ENCODE measurements at places on chromosomes 3 and 15.
A peak's percentile ranks its signal among the peaks of the same experiment; 100 is the strongest.

GRCh38 chr3:168327856-168328255, 232.1 kb upstream of the GOLIM4 start:
- no peak for DNase-seq

- no peak for DNase-seq
Measured at GRCh38 chr15:69893863-69894262, 203.9 kb downstream of the TLE3 start.

- DNase-seq = no peak
Measured at GRCh38 chr3:154829929-154830328, 250.2 kb upstream of the MME start.

DNA sequence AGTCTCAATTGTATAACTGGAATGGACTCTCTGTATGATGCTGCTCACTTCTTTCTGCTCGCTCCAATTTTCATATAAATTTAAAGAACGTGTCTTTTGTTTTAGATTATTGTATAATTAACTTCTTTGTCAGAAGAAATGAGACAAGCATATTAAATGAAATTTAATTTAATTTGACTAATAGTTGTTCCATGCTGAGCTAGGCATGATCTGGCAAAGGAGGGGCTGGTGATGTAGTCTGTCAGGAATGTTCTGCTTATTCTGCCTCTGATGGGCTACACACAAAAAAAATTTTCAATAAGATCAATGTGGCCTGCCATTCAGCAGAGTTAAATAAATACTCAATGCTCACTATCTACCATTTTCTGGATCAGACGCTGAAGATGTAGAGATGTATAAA, 208.4 kb upstream of the CD96 start:
- no peak for DNase-seq

DNA sequence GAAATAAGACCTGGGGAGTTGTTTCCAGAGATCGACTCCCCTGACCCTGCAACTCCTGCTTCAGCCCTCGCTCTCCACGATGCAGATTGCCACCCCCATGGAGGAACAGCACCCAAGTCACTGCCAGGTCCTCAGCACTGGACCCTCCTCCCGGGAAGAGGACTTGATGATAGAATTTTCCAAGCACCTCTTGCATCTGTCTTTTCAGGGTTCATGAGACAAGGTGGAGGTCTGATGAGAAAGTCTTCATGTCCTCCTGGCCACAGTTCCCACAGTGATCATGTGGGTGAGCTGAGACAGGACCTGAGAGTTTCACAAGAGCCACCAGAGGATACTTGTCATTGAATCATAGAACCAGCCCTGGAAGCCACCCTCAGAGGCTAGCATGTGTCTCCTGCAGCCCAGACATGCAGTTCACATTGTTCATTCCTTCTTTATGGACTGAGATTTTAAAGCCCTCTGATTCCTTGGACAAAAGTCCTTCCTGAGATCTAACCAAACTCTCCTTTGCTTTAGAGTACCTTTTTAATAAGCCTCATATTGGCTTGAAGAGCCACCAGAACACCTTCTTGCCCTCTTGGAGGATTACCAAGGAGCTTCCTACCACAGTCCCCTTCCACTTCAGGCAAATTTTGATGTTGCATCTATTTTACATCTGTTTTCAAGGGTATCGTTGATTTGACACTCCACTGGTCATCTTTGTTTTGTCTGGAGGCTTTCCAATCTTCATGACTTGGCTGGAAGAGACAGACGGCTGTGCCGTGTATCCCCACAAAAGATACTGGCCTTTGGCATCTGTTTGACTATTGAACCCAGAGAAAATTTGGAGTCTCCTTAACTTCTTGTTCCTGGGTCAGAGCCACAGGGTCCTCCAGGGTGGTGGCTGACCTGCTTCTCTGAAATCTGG, 224.8 kb upstream of the BHLHE40 start:
- peak; percentile 41 for DNase-seq

- no peak for DNase-seq
Measured at GRCh38 chr3:122000936-122001605, 21.0 kb downstream of the ILDR1 start.

DNA sequence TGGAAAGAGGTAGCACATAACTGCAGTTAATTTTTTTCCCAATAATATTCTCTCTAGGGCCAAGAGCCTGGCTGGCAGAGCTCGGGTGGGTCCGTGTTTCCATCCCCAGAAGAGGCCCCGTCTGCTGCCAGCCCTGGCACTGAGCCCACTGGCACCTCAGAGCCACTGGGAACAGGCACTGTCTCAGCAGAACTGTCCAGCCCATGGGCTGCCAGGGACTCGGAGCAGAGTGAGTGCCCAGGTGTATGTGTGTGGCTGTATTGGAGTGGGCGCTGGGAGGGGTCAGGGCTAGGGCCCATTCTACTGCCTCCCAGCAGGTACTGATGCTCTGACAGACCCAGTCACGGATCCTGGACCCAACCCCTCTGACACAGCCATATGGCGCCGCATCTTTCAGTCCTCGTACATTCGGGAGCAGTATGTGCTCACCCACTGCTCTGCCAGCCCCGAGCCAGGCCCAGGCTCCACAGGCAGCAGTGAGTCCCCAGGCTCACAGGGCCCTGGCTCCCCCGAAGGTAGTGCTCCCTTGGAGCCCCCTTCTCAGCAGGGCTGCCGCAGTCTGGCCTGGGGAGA, 8.9 kb downstream of the VWA5B2 start:
- DNase-seq = no peak

DNA sequence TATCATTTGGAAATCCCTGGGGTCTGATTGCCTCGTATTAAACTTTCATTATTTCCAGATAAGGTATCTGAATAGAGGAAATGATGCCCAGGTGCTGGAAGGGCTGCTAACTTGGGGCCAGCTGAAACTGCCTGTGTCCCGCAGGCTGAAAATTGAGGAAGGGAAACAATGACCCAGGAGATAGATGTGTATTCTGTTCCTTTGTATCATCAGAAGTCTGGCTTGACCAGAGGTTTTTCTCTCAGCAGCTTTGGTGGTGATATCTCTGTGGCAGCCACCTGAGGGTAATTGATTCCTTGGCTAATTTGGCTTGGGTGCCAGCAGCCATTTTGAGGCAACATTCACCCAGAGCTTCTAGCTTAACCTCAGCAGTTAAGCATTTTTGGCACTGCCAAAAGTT, 90.0 kb upstream of the STT3B start:
- DNase-seq = no peak

DNA sequence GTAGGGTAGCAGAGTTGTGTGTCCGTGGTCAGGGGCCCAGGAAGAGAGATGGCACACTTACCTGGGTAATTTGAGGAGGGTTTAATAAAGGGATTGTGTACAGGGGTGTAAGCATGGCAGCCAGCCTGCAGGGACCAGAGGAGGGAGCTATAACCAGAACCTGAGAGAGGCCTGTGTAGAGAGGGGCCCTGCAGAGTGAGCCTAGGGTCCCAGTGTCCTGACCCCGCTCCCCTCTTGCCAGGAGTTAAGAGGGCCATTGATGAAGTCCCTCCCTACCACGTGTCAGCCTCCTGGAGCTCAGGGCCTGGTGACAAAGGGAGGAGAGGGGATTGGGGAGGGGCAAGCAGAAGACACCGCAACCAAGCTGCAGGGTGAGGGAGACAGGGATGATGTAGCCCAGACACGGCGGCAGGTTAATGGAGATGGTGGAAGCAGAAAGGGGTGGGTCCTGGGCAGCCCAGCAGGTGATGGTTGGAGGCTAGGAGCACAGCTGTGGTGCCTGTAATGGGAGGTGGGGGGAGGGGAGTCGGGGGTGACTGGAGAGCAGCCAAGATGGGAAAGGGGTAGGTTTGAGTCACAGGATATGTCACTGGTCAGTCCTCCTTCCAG, 165.4 kb upstream of the TOPAZ1 start:
- DNase-seq = no peak

- DNase-seq = peak; percentile 14
Measured at GRCh38 chr3:157572559-157573270, 69.5 kb upstream of the VEPH1 start.

- no peak for DNase-seq
Measured at GRCh38 chr15:94476686-94477085, 245.3 kb downstream of the MCTP2 start.

DNA sequence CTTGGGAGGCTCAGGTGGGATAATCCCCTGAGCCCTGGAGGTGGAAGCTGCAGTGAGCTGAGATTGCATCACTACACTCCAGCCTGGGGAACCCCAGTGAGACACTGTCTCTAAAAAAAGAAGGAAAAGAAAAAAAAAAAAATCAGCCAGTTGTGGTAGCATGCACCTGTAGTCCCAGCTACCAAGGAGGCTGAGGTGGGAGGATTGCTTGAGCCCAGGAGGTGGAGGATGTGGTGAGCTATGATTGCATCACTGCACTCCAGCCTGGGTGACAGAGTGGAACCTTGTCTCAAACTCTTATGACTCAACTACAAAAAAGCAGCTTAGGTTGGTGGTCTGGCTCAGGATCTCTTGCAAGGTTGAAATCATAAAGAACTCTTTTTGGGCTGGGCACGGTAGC, 19.3 kb upstream of the GPX1 start:
- no peak for DNase-seq

DNA sequence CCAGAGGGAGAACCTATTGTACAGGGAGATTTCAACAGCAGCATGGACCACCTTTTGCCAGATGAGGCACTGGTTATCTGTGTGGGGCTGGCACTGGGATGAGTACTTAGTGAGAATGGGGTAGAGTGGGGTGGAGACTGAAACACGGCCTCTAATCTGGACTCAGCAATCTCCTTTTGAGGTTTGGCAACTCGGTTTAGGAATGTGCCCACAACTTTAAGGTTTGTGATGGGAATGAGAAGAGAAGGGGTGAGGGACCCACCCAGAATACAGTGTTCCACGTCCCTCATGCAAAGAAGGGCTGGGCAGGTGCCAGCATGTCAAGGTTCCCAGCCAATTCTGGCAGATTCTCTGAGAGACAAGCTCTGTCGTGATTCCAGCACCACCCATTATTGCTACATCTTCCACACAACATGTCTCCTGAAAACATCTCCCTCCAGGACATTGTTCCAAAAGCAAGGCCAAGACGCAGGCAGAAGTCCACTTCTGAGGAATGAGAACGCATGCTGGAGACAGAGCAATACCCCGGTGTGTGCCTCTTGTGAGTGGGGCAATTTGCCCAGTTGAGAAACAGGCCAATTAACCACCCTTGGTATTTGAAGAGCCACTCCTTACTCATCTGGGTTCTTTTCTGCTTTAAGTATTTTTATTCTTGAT, 37.5 kb upstream of the CCR4 start:
- no peak for DNase-seq

GRCh38 chr3:16897254-16897926, 12.6 kb downstream of the PLCL2 start:
- no peak for DNase-seq

DNA sequence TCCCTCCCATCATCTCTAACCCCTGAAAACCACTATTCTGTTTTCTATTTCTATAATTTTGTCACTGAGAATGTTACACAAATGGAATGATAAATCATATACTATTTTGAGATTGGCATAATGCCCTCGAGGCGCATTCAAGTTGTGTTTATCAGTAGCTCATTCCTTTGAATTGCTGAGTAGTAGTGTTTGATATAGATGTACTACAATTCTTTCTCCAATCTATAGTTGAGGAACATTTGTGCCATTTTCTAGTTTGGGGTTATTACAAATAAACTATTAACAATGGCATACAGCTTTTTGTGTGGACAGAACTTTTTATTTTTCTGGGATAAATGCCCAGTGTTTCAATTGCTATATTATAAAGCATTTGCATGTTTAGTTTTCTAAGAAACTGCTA, 86.0 kb downstream of the CCR1 start:
- DNase-seq = no peak

DNA sequence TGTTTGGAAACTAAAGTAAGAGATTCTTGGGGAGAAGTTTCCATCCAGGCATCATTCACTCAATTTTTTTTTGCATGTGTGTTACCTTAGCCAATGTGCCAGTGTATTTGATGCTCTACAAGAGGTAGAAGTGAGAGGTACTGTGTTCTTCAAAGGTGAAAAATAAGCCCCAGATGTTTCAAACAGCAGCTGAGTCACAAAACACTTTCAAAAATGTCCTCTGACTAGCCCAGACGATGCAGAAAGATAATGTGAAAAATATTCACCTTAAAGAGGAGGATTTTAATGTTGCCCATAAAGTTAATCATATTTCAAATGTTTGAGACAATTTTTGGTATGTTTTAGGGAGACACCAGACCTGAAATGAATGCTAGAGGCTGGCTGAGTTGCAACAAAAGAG, 107.7 kb upstream of the RASGRP1 start:
- no peak for DNase-seq

DNA sequence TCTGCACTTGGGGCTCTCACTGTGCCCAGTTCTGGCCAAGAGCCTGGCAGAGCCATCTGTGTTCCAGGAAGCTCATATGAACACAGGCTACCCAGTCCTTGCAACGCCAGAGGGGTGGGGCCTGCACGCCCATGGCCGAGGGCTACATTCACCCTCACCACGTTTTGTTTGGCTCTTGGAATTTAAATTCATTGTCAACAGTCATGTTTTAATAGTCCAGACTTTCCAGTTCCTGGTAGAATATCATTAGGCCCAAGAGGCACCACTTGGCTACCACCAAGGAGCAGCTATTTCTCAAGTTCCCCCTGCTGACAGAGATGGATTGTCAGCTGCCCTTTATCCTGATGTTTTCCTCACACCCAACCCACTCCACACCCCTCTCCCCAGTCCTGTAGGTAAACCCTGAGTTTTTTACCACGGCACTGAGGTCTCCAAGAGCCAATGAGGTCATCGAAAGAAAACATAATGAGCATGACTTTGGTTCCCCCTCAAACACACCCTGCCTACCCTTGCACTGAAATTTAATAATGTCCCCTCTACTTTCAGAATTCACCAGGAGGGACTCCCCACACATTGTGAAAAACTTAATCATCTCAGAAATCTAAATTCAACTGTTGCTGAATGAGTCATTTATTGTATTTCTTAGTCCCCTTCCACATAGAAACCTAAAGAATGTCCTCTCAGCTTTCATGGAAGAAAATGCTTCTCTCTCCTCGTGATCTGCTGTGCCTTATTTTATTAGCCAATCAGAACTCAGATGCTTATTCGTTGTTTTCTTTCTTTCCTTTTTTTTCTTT, 125.1 kb downstream of the SHQ1 start:
- no peak for DNase-seq

GRCh38 chr3:97863031-97863430, 41.2 kb downstream of the CRYBG3 start:
- no peak for DNase-seq

DNA sequence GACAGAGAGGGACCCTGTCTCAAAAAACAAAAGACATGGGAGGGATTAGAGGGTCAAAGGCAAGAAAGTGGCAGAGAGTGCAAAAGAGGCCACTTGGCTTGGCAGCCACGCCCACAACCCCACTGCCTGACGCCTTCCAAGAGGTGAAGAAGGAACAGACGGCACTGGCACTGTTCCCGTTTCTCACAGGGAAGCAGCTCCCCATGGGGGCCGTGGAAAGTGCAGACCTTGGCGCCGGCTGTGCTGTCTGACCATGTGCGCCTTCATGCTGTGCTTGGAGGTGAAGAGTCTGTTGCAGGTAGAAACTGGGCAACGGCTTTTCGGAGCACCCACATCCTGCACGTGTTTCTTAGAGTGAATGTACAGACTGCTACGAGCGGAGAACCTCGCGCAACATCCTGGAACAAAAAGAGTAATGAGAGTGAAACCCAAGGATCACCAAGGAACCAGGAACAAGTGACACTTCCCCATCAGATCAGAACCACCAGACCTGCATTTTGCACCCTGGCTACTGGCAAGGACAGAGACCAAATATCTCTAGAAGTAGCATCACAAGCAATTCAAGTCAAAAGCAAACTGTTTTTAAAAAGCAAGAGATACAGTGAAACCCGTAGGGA, 9.7 kb downstream of the ZXDC start:
- no peak for DNase-seq

Data from GM12892 (cell line).